ENCODE measurements at places on chromosomes 4 and X.
A peak's percentile ranks its signal among the peaks of the same experiment; 100 is the strongest.

DNA sequence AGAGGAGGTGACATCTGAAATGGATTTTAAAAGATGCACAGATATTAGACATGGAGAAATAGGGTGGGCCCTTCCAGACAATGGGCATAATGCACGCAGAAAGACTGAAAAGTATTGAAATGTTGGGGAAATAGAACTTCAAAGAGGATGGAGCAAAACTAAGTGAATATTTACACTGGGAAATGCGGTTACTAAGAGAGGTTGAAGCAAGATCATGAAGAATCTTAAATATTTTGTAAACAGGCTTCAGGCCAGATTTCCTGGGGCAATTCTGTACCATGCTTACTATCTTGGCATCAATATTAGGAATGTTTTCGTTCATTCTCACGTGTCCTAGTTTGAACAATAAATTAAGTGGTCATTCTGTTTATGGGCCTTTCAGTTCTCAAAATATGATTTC, 216.3 kb downstream of the ADAMTS3 start:
- DNase-seq, result no peak

- peak; percentile 9 for DNase-seq
These were observed 626 bp downstream of the JADE3 start for GRCh38 chrX:46912603-46913491.

DNA sequence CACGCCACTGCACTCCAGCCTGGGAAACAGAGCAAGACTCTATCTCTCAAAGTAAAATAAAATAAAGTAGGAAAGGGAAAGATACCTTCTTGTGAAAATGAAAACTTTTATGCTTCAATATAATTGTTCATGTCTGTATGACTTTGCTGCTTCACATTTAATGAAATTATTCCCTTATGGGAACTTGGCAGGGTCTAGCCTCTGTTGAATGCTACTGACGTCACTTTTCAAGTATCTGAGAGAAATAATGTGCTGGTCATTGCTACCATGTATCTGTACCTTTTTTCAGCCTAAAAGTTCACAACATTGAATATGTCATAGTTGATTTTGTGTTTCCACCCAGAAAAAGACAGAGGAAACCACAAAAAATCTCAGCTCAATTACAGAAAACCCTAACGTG, 65.2 kb downstream of the PRDM5 start:
- no peak for DNase-seq

- DNase-seq, result no peak
These were observed 825.7 kb downstream of the TECRL start for GRCh38 chr4:63583561-63583960.

GRCh38 chrX:55451141-55451540, 786 bp upstream of the MAGEH1 start:
- no peak for DNase-seq

GRCh38 chrX:153527208-153527607, 9.8 kb downstream of the ATP2B3 start:
- no peak for DNase-seq

DNA sequence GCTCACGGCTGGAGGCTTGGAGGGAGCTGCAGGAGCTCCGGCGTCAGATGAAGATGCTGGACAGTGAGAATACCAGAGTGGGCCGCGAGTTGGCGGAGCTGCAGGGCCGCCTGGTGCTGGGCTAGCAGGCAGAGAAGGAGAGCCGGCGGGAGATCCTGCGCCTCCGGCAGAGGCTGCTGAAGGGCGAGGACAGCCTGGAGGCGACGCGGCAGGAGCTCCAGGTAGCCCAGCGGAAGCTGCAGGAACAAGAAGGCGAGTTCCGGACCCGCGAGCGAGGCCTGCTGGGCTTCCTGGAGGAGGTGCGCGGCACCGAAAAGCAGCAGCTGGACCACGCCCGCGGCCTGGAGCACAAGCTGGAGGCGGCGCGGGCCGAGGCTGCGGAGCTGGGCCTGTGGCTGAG, 14.7 kb downstream of the SMIM10L2A start:
- DNase-seq, result no peak

GRCh38 chrX:69555481-69556041, 51.4 kb downstream of the NALF2 start:
- no peak for DNase-seq

DNA sequence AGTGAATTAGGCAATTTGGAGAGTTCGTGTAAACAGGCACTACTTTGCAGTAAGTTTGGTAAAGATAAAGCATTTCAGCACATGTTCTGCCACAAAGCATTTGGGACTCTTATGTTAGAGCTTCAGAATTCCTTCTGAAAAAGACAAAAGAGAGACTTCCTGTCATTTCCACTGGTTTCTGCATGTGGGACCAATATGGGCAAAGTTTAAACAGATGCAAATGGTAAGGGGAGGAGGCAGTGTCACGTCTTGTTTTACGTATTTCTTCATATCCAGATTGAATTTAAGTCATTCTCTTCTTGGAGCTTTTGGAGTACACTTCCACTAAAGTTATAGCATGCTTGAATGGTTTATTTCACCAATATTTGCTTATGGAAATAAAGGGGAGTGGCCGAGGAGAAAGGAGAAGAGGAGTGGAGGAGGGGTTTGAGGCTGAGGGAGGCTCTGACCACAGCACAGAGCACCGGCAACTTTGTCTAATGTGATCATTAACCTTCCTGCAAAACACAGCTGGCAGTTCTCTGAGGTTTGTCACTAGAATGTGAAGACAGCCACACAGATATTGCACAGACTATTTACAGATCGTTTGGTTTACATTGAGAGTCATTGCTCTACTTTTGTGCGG, at the start of gene APELA:
APELA (plus strand) TSS at position 479 of the 625 bp plus-strand sequence. CDS start 154 bp downstream, outside the sequence.
- no peak for DNase-seq

DNA sequence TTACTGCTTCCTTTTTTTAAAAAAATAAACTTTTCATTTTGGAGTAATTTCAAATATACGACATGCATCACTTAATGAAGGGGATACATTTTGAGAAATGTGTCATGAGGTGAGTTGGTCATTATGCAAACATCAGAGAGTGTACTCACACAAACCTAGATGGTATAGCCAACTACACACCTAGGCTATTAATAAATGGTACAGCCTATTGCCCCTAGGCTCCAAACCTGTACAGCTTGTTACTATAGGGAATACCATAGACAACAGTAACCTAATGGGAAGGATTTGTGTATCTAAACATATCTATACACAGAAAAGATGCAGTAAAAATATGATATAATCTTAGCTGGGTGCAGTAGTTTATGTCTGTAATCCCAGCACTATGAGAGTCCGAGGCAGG, 29.1 kb downstream of the SETD7 start:
- no peak for DNase-seq

- DNase-seq, result no peak
These were observed 123.5 kb downstream of the DCHS2 start for GRCh38 chr4:154368060-154368459.

- no peak for DNase-seq
These were observed 246.9 kb upstream of the GPC4 start for GRCh38 chrX:133661962-133662839.

- DNase-seq, result no peak
These were observed 5.1 kb downstream of the AFF1 start for GRCh38 chr4:86939729-86940575.

DNA sequence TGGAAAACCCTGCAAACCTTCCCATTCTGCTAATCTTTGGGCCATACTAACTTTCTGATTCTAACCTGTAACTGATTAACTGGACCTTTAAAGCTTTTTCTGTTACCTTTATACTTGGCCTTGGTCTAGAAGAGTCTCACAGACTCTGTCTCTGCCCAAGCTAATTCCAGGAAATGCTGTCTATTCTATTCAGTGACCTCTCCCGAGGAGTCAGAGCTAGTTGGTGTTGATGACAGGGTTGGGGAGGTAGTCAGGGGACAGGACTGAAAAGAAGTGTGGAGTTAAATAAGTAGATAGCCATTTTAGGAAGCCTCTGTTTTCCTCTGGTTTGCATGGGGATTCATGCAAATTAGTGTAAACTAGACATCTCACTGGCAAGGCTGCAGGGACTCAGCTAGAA, 429.5 kb downstream of the GRID2 start:
- no peak for DNase-seq

- DNase-seq, result no peak
These were observed 46.7 kb downstream of the CXCL13 start for GRCh38 chr4:77652237-77652897.

DNA sequence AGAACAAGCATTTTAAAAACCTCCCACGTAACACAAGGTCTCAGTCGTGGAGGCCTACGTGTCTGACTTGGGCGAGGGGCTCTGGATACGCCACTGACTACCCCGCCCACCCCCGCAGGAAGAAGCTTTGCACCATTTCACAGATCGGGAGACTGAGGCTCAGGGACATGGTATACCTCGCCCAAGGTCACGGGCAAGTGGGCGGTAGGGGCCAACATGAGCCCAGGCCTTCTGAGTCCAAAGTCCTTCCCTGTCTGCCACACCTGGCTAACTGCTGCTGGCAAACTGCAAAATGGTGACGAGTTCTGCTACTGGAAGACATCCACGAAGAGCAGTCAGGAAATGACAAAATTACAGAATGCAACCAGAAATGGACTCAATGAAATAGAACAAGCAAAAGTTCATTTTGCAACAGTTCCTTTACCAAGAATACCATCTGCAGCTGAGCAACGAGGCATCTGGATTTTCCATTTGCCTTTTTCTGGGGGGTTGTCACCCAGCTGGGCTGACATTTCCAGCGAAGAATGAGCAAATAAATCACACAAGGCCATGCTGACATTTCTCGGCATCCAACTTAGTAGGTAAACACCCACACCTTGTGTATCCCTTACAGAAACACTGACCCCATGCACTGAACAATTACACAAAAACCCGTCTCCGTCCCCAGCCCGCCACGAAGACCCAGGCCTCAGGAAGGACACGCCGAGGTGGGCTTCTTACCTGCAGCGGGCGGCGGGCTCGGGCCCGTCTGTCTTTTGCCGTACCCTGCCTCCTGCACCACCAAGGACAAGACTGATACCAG, 70.2 kb upstream of the AFAP1 start:
- DNase-seq, result no peak

DNA sequence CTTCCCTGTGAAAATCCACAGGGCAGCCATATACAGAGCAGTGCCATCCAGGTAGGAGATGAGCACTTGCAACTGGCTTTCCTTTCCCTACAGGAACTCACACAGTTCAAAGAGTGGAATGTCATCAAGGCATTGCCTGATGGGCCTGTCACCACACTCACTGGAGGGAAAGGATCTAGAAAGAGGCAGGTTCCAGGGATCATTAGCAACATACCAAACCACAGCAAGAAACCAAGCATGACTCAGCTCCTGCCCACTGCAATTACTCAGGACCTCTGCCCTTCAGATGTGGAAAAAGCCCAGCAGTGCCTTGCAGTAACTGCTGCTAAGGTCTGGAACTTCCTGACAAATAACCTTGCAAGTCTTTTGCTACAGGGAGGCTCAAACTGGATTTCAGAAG, 101.2 kb downstream of the ZNF674 start:
- no peak for DNase-seq

GRCh38 chrX:45735571-45735970, 534.9 kb upstream of the DIPK2B start:
- DNase-seq, result no peak

GRCh38 chrX:69060631-69061408, 104.4 kb downstream of the PJA1 start:
- DNase-seq, result no peak

GRCh38 chrX:118823263-118824172, at the start of gene ZCCHC12:
Gene ZCCHC12, plus strand, starts transcription at chrX:118823824. Its CDS starts 1,421 bp downstream, at chrX:118825245.
- no peak for DNase-seq

DNA sequence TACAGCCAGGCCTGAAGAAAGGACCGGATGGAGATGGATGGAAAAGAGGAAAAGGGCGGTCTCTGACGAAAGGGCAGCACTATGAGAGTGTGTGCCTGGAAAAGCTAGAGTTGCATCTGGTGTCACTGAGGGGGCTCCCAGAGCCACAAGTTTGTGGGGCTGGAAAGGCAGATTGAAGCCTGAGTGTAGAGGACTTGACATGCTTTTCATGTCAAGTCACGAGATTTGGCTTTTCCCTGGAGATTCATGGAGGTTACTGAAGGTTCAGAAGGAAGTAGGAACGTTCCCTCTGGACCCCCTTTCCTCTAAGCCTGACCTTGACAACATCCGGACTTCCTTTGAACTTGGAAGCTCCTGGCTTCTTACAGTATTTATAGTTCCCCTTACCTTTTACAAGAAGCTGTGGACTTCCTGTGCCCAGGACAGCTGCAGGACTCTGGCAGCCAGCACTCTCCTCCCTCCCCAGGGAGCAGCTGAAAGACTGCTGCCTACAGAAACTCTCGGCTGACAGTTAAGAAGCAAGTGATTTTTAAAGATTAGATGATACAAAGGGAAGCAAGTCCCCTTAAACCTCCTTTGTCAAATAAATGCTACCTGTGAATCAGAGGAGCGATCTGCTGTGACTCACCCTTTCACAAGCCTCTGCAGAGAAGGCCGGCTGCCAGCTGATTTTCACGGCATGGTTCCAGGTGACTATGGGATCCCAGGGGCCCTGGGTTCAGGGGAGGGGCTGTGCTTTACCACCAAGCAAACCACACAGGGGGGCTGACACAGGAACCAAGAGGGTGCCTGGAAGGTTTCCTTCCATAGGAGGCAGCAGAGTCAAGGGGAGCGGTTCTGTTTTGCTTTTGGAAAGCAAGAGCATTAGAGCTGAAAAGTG, 72.9 kb upstream of the STIM2 start:
- DNase-seq, result no peak

GRCh38 chr4:53717064-53717549, 125.8 kb upstream of the LNX1 start:
- DNase-seq, result no peak

- DNase-seq, result no peak
These were observed 887 bp upstream of the IL1RAPL2 start for GRCh38 chrX:104564921-104565703.

- no peak for DNase-seq
These were observed 4.8 kb upstream of the GYG2 start for GRCh38 chrX:2823795-2824386.

- no peak for DNase-seq
These were observed 50.3 kb downstream of the NSUN7 start for GRCh38 chr4:40800064-40800463.

DNA sequence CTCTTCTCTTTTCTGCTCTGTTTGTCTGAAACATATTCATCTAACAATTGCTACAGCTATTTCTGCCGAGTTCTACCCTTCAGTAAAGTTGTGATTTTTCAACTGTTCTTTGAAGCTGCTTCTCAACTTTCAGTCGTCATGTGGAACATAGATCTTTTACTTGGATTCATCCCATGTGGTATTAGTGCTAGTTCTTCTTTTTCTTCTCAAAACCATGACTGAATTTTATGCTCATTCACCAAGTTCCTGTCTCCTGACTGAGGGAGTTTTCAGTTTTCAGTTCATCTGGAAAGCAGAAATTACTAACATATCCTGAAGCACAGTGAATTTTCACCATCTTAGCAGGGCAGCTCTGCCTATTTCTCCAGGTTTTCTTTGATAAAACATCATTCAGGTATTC, 12.1 kb downstream of the ACSL4 start:
- DNase-seq, result no peak

- DNase-seq, result no peak
These were observed 327.5 kb upstream of the IGFBP7 start for GRCh38 chr4:57437649-57438048.

All from stimulated activated CD4-positive, alpha-beta T cell treated with anti-CD3 and anti-CD28 coated beads, TNF-alpha, amount 100 ng/mL, for 4 hours (primary cell).